ENCODE measurements at places on chromosomes 12 and 14.

DNA sequence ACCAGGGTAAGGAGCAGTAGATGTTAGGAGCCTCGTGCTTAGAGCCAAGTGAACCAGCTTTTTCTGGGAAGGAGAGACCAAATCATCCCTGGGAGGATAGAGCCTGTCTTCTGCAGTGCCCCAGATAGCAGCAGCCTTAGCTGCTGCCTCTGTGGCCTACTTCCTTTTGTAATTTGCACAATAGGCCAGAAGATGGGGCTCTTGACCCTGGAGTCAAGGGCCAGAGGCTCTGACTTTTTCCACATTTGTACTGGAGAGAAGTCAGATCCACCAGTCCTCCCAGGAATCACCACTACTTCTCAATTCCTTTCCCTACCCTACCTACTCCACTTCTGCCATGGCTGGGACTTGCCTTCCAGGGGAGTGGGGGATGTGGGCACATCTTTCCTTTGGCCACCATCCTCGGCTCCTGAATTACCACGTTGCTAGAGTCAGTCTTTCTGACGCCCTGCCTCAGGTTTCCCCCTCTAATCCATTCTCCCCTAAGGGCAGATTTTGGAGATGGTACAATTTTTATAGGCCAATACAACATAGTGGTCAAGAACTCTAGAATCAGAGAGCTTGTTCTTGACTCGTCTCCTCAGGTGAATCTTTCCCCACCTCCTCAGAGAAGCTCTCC, 3.3 kb upstream of the SLC4A8 start:
- DNase-seq: peak; percentile 67

- no peak for DNase-seq
Measured at GRCh38 chr14:74988131-74988530, 14.6 kb upstream of the EIF2B2 start.

GRCh38 chr12:65616022-65616421, 208.3 kb upstream of the HMGA2 start:
- DNase-seq: no peak

GRCh38 chr12:103771466-103771865, 69.6 kb downstream of the NT5DC3 start:
- DNase-seq: no peak

DNA sequence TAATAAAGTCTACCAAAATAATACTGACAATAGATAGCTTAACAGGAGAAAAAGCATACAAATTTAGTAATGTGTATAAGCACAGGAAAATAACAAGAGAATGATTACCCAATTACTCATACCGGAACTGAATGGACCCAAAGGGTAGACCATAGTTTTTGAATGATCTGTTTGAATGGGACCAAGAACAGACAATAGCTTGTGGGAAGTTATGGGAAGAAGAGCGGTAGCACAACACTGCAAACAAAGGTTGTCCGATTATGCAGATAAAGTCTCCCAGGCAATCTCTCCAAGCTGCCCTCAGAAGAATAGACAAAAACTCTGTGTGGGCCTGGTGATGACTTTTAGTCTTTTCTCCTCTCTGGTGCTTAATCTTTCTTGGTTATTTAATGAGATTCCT, 96.6 kb upstream of the NEDD1 start:
- DNase-seq: no peak

GRCh38 chr14:76776428-76777251, 15.4 kb downstream of the VASH1 start:
- no peak for DNase-seq

GRCh38 chr12:53533471-53533870, 26.2 kb upstream of the NPFF start:
- DNase-seq: no peak

GRCh38 chr12:7694556-7695236, 879 bp downstream of the GDF3 start:
- DNase-seq: no peak

DNA sequence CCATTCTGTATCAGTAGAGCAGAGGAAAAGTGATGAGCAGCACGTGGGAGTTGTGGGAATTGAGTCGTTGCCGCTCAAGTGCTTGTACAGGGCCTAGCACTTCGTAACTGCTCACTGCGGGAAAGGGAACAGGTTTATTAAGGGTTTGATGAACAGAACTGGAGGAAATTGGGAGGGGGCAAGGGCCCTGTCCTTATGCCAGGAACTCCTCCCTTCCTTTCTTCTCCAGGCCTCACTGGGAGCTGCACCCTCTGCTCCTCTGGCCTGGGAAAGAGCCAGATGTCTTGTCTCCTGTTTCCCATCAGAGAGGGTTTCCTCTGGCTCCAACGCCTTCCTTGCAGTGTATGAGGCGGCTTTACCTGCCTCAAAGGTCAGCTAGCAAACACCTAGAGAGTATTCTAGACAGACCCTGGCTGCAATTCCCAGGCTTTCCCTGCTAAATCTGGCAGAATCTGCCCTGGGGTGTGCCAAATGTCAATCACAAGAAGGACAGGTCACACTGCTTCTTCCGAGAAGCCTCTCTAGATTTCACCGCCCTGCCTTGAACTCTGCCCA, 78.4 kb downstream of the NTF3 start:
- DNase-seq: no peak

DNA sequence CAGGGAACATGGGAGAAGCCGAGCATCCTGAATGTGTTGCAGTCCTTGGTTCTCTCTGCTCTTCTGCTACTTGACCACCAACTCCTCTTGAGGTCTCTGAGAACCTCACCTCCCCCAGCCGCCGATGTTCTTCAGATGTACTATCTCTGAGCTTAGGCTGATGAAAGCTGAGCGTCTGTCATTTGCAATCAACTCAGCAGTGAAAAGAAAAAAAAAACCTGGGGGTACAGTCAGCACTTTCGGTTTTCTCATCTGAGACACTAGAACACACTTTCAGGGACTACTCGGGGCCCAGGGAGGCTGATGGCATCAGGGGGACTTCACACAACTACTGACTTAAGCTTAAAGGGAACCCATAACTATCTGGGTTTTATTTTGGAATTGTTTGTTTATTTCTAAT, 9.6 kb upstream of the FLVCR2 start:
- no peak for DNase-seq

DNA sequence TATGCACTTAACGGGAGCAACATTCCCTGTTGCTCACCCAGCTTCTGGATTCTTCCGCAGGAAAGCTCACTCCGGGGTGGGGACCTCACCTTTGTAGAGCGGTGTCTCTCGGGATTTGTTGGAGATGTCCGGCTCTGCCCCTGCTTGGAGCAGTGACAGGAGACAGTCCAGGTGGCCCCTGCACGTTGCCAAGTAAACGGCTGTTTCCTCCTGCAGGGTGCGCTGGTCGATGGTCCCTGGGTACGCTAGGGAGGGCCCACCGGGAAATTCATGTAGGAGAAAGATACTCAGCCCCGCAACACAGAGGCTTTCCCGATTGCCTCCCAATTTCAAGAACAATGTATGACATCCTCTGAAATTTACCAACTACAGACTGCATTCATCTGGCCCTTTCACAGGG, 23.1 kb downstream of the ASB2 start:
- DNase-seq: no peak

- no peak for DNase-seq
Measured at GRCh38 chr12:49105504-49106084, 5.1 kb downstream of the LMBR1L start.

DNA sequence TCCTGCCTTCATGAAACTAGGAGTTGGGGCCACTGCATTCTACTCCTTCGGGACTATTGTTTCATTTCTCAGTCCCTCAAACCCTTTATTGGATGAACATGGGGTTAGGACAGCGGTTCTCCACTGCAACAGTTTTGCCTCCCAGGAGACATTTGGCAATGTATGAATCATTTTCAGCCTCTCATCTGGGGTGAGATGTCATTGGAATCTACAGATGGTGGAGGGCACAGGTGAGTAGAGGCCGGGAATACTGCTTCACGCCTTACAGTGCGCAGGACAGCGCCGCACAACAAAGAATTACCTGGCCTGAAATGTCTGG, 649 bp upstream of the GNPNAT1 start:
- no peak for DNase-seq

DNA sequence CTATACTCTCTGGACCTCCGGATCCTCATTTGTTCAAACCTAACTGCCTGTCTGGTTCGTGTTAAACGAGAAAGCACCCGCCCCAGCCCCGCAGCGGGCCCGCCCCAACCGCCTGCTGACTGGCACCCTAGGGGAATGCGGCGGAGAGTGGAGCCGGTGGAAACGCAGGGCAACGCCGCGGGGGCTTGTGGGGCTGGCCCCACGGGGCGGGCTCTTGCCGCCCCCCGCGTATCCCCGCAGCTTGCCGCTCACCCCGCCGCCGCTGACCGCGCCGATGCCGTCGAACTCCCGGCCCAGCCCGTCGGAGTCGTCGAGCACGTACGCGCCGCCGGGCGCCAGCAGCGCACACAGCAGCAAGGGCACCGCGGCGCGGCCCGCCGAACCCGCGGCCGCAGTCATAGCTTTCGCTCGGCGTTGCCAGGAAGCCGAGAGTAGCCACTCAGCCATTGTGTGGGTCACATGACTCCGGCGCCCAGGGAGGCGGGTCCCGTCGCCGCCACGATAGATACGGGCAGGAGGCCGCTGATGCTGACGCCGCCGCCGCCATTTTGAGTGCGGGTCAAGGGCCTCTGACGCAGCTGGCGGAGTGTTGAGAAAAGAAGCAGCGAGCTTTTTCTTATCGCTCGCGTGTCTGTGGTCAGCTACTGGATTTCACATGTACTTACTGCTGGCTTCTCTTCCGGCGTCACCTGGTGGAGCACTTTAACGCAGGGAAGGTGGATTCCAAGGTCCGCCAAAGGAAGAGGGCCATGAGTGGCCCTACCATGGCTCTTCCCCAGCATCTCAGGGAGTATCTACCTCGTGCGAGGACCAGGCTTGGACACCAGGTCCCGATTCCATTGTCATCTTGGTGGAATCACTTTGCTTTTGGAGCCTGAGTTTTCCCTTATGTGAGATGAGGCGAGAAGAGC, at the start of gene GALC:
TSS of gene GALC (minus strand) at position 465 of the 911 bp plus-strand sequence. CDS start at position 447, 18 bp downstream.
- DNase-seq: peak; percentile 98

- DNase-seq: no peak
Measured at GRCh38 chr14:65817011-65817410, 404.5 kb downstream of the FUT8 start.

DNA sequence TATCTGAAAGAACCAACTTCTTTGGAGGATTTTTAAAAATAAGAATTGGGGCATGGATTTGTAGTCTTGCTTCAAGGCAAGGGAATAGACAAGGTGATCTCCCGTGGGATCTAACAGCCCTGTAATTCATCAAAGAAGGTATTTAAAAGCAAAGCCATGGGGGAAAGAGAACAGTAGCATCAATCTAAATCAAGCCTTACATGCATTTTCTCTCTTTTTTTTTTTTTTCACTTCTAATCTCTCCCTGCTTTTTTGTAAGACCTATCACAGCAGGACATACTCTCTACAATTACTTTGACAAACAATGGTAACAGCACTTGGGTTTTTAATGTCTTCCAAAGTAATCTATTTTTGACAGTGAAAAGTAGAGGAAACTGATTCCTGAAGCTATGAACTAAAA, 367.9 kb downstream of the PAWR start:
- DNase-seq: no peak

DNA sequence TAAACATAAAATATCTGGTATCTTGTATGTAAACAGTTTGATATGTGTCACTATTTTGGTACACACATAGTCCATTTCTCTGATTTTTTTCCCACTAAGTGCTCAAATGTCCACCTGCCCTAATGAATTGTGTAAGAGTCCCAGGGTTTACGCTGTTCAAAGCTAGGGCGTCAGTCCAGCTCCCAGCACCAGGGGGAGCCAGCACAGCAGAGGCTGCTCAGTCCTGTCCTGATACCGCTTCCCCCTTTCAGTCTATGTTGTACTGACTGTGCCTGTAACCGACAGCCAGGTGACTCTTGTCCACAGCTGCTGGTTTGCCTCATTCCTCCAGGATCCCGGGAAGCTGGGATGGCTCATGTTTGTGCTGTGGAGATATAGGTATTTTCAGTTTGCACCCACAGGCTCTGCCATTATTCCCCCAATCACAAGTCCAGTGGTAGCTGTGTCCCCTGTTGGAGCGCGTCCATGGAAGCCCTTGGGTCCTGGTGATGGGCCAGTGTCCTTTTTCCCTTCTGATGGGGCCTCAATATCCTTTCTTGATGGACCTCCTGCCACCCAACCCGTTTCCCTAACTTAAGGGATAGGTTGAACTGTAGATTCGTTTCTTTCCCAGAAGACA, 242.0 kb downstream of the NEDD1 start:
- DNase-seq: peak; percentile 63

- peak; percentile 90 for DNase-seq
Measured at GRCh38 chr12:123075646-123076171, 75.2 kb downstream of the PITPNM2 start.

- DNase-seq: no peak
Measured at GRCh38 chr14:73739899-73740617, 25.9 kb upstream of the PNMA1 start.

GRCh38 chr14:106069804-106070625, 543.6 kb downstream of the TMEM121 start:
- no peak for DNase-seq

GRCh38 chr12:59624732-59625460, 29.1 kb downstream of the SLC16A7 start:
- no peak for DNase-seq

Data from activated CD8-positive, alpha-beta T cell treated with anti-CD3 and anti-CD28 coated beads, Interleukin-2, amount 10 ng/mL, durations not matched to agents 7 days and 5 days (primary cell).